ENCODE measurements at places on chromosomes 13 and 19.
A peak's percentile ranks its signal among the peaks of the same experiment; 100 is the strongest.

- DNase-seq = no peak
Measured at GRCh38 chr19:35555301-35556005, 8.0 kb downstream of the ATP4A start.

DNA sequence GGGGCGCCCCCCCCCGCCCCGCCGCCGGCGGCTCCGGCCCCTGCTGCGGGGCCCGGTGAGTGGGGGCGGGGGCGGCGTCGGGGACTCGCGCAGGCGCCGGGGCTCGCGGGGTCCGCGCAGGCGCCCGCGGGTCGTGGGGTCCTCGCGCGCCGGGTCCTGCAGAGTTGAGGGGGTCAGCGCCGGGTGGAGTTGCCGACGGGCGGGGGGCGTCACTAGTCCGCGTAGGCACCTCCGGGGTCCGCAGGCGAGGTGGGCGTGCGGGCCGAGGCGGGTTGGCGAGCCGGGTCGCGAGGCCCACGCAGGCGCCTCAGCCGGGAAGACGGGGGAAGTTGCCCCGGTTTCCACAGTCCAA, 365 bp downstream of the PPP6R1 start:
- no peak for DNase-seq

DNA sequence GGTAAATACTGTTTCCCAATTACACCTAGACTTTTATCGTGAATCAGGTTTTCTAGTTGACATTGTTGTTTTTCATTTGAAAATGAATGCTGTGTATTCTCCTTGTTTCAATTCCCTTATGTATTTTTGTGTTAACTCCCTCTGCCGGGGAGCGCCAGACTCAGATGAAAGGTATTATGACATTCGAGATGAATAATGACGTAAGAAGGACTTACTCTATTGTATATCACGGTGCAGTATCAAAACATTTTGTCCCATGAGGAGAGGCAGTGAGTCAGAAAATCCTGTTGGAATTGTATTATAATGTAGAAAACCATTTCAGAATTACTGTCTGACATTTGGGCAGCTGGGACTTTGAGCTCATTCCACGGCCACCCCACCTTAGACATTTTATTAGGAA, 61.6 kb downstream of the LRCH1 start:
- no peak for DNase-seq

DNA sequence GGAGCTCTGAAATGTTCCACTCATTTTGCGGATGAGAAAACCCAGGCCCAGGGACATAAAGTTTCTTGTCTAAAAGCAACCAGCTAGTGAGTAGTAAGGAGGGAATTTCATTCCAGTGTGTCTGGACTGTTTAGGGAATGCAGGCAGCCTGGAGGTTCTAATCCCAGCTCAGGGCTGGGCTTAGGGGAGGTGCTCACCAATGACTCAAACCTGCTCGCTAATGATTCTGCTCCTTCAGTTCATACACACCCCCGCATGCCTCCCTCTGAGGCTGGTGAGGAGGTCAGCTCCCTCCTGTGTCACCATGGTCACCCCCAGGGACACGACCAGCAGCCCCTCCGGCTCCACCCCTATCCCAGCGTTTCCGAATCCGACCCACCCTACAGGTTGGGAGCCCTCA, 34.6 kb downstream of the CYP4F2 start:
- DNase-seq = no peak

DNA sequence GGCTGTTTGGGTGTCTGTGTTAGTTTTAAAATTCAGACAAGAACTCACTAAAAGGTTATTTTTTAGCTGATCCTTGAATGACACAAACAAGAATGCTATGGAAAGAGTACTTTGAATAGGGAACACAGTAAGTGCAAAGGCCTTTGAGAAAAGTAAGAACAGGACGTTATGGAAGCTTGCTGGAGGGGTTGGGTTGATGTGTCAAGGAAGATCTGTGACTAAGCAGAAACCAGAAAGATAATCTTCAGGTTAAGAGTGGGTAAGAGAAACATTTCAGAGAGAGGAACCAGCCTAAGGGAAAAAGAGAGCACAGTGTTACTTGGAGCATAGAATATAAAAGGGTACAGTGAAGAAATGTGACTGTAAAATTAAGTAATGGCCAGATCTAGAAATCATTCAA, 41.2 kb upstream of the TRPC4 start:
- DNase-seq = no peak

DNA sequence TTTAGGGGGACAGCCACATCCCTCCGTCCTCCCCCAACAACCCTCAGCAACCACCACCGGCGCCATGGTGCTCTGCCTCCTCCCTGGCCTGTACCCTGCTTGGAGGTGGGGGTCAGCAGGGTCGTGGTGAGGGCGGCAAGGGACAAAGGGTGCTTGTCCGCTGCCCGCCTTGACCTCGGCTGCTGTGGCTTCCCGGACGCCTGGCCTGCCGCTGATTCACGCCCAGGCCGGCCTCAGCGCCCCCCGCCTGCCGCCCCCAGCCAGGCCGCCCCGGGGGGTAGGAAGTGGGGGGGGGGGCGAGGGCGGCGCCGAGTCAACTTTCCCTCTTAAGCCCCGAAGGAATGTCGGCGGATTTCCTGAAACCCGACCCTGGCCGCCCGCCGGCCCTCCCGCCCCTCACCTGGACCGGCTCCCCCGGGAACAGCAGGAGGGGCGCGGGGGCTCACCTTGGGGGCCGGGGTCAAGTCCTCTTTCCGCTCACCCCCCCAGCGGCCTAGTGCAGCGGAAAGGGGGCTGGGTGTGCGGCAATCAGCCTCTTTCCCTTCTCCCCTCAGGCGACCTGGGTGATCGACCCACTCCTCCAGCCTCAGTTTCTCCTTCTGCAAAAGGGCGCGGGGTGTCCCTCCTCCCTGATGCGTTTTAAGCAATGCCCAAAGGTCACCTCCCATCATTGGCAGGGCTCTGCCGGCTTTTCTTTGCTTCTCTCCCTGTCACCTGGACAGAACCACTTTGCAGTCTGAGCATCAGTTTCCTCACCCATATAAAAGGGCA, 1.9 kb upstream of the TMEM59L start:
- no peak for DNase-seq

GRCh38 chr19:50750010-50750409, 20.3 kb upstream of the GPR32 start:
- no peak for DNase-seq

GRCh38 chr13:100040196-100040595, 48.7 kb upstream of the PCCA start:
- no peak for DNase-seq

- DNase-seq = no peak
Measured at GRCh38 chr13:21212138-21212775, 35.8 kb downstream of the MRPL57 start.

GRCh38 chr19:2148482-2149135, 2.8 kb downstream of the AP3D1 start:
- DNase-seq = no peak

- no peak for DNase-seq
Measured at GRCh38 chr13:89457977-89458376, 1786.8 kb downstream of the SLITRK5 start.

- DNase-seq = no peak
Measured at GRCh38 chr13:36356058-36356457, 9.9 kb upstream of the SPART start.

GRCh38 chr13:74270018-74270417, 135.8 kb upstream of the KLF12 start:
- DNase-seq = no peak

- DNase-seq = no peak
Measured at GRCh38 chr19:3683405-3684053, 16.7 kb downstream of the PIP5K1C start.

GRCh38 chr13:73273745-73274144, 214.9 kb downstream of the KLF5 start:
- DNase-seq = no peak

DNA sequence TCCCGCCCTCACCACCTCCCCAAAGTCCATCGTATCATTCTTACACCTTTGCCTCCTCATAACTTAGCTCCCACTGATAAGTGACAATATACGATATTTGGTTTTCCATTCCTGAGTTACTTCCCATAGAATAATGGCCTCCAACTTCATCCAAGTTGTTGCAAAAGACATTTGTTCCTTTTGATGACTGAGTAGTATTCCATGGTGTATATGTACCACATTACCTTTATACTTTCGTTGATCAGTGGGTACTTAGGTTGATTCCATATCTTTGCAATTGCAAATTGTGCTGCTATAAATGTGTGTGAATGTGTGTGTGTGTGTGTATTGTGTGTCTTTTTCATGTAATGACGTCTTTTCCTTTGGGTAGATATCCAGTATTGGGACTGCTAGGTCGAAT, 109.6 kb downstream of the ZNF536 start:
- no peak for DNase-seq

DNA sequence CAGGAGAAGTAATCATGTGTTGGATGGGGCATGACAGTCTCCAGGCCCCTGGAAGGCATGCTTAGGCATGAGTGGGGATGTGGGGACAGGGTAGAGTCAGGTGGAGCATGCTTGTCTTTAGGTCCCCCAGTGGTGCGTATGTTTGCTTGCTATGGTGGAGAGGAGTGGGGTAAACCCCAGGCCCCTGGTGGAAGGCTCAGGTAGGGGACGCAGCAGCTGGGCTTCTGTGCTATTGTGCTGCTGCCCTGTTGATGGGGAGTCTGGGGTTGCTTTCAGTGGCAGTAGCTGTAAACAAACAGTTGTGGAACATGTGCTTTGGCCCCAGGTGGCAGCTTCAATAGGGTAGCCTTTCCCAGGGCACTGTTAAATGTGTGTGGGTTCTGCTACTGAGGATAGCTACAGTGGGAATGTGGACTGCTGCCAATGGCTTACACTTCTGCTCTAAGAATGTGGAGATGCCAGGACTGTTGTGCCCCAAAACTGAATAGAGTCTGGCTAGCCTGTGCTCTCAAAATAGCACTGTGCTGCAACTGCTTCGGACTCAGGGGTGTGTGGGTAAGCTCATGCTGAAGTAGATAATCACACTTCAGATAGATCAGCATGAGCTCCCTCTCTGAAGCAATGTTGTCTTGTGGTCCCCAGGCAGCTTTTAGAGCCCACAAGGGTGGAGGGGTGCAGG, 1257.3 kb downstream of the DIAPH3 start:
- DNase-seq = no peak

DNA sequence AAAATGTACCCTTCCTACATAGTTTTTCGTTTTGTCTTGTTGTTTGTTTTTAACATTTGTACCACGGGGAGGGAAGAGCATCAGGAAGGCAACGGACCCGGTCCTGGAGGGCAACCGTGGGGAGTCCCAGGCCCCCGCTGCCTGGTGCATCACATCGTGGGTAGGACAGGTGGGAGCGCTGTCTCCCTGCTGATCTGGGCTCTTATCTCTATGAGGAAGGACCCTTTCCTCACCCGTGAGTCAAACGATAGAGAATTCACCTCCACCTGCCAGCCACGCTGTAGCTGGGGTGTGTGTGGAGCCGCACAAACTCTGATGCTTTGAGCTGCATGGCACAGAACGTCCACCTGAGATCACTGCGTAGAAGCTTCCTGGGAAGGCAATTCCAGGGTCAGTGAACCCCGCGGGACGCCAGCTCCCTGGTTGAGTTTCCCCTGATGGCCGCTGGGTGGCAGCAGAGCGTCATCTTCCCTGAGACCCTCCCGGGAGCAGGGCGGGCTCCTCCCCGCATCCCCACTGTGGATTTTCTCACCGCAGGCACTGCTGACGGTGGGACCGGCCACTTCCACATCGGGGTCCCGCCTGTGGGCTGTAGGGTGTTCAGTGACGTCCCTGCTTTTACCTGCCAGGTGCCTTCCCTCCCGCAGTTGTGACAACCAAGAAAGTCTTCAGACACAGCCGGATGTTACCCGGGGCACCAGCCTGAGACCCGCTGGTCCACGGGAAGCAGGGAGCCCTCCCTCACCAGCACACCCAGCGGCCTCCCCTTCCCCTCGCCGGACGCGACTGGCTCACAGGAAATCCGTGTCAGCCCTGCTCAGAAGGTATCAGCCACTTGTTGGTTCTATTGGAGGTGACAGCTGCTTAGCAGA, 54.7 kb downstream of the ZNF787 start:
- peak; percentile 38 for DNase-seq

DNA sequence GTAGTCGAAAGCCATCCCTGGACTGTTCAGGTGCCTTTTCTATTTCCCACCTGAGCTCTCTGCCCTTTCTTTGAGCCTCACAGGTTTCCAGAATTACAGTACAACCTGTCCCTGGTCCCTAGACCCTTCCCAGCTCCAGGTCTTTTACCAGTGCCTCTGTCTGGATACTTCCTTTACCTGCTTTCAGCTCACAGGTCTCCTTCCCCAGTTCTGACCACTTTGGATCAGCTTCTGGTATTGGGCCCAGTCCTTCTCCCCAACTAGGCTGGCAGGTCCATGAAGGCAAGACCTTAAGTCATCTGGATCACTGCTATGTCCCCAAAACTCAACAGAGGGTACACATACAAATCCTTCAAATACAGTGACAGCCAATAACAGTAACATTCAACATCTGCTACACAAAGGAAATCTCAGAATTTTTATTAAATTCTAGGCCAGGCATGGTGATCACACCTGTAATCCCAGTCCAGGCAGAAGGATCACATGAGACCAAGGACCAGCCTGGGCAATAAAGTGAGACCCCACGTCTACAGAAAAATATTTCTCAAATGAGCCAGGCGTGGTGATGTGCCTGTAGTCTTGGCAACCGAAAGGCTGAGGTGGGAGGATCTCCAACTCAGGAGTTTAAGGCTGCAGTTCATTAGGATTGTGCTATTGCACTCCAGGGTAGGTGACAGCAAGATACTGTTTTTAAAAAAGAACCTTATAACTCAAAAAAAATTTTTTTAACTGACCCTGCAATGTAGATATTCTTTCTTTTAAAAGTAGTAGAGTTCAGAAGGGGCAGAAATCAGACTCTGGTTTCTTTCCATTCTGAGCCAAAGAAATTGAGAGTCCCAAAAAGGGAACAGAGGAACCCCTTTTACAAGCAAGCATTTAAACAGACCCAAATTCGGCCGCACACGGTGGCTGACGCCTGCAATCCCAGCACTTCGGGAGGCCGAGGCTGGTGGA, 1.3 kb downstream of the RPS16 start:
- no peak for DNase-seq

GRCh38 chr13:101970341-101970740, 431.5 kb downstream of the FGF14 start:
- DNase-seq = no peak

DNA sequence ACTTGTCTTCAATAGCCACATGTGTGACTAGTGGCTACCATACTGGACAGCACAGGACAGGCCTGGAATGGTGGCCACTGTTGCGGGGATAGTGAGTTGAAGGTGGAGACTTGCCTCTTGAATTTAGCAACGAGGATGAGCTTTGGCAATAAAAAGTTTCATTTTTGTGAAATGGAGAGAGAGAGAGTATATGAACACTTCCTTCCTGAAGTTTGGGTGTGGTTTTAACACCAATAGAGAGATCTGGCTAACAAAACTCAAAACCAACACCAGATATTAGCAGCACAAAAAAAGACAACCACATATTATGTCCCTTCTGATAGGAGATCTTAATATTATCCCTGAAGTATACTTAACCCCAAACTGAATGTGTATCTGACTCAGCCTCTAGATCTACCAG, 6.3 kb upstream of the LRFN3 start:
- no peak for DNase-seq
